Activated T-cell treated with anti-CD3 and anti-CD28 coated beads, Interleukin-2, amount 50 U/mL, for 4 hours (primary cell): ENCODE measurements at places on chromosomes 5 and 9. TPM values are rescaled to one million over a fixed set of nuclear protein-coding genes. Genes with fewer than 3 reads are reported as not detected.

GRCh38 chr9:38318759-38319495 lies 73.6 kb upstream of the ALDH1B1 start:
- DNase-seq, result no peak

MOB3B gene
- total RNA-seq, result 0.57 TPM

DNA sequence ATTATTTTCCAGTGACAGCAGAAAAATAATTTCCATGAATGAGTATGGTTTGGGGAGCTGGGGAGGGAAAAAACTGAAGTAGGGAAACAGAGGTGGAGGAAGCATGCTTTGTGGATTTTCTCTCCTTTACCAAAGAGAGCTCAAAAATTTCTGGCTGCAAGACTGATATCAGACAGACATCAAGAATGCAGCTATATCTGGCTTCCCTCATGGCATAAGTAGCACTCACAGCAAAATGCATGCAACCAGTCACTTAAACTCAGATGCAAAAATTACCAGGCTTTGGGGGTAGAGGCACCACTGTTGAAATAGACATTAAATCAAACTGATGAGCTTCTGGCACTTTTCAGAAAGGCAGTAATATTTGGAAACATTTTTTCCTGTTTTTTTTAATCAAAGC lies 196.9 kb downstream of the TSSK1B start:
- DNase-seq, result no peak

DNA sequence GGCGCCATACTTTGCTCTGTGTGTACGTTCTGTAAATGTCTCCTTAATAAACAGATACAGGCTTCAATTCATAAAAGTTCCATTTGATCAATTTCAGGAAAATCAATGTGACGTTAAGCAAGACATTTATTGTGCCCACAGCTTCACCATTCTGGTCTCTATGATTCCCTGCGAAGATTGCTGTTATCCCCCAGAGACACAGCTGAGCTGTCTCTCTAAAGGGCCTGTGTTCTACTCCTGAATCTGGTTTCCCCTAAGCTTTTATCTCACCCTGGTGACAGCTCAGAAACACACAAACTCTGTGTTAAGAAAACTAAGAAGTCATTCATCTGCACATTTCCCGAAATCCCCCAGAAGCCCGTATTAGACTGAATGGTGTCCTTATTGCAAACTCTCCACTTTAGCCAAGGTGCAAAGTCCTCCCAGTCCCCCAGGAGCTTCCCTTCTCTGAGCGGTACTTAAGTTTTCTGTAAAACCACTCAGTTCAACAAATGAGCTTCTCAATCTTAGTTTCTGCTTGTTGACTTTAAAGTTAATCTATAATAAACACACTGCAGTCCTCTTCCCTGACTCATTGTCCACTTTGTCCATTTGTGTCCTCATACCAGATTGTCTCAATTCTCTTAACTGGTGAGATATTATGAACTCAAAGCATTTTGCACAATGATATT lies 1.4 kb upstream of the C5orf15 start:
- no peak for DNase-seq

GRCh38 chr5:106757672-106758071 lies 913.1 kb downstream of the EFNA5 start:
- no peak for DNase-seq

GRCh38 chr5:68593211-68593671 lies 377.7 kb downstream of the PIK3R1 start:
- no peak for DNase-seq

DNA sequence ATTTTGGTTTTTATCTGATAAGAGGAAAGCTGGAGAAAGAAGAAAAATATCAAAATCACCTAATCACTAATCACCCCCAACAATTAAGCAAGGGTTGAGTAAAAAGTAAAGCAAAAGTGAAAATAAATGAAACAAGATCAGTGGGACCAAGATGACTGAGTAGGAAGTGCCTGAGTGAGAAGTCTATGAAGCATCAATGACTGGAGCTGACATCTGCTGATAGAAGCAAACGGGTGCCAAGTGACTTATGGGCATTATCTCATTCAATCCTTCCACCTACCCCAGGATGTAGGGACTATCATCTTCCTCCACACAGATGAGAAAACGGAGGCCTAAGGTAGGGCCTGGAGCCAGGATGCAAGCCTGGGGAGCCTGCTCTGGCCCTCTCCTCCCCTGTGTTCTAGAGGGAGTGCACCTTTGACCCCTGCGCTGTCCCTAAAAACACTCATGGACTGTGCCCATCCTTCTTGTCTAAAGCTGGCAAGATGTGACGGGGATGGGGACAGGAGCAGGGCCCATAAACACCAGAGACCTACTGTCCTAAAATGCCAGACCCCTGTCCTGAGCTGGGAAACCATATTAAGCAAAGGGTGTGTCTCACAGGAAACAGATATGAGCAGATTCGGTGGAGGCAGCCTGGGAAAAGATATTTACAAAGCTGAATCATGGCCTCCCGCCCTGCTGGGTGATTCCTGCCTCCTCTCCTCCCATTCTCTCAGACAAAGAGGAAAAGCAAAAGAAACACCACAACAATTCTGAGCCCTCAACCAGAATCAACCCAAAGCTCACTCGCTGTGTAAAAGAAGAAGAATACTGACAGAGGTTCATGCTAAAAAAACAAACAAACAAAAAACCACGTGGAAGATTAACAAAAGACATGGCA lies 116.0 kb downstream of the AUH start:
- DNase-seq, result no peak

DNA sequence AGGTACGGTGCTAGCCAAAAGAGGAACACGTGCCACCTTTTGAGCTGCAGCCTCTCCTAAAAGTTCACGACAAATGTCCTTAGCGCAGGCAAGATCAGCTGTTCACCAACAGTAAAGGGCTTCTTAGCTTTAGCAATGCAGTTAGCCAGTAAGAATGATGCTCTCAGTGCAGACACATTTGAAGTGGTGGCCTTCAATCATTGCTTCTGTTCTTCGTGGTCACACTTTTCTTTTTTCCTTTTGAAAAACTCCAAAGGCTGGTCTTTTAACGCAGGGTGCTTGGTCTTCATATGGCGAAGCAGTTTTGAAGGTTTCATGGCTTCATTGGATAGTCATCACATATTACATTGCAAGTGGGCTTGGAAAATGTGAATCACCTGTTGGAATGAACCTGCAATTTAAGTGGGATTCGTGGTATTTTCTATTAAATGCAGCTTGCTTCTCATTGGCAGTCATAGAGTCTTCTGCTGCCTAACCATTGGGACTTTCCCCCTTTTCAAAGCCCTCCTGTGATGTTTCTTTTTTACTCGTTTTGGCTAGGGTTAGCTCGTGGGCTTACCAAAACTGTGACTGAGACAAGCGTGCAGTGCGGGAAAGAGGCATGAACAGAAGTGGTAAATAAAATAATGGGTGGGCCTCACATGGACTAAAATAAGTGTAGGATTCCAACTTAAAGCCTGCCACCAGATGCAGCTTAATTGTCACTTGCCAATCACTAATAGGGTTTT lies 100.9 kb downstream of the MRPL36 start:
- DNase-seq, result no peak

DNA sequence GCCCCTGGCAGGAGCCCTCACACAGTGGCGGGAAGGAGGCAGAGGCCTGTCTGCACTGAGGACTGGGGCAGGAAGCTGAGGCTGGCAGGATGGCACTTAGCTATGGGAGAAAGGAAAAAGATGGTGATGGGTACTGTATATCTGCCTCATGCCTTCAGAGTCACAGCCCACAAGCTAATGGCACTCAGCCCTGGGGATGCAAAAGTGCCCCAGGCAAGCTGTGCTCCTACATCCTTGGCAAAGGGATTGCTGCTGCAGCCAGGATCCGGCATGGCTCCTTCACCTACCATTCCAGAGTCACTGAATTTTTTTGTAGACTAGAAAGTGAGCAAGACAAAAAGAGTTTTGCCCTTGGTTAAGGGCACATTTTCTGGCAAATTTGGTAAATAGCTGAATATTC lies 8.7 kb downstream of the ACSL6 start:
- no peak for DNase-seq

FBN2 gene
- 0.26 TPM for total RNA-seq

DMRT3 gene
- total RNA-seq, result not detected

GRCh38 chr5:398475-399295 lies 44.3 kb upstream of the EXOC3 start:
- DNase-seq, result no peak

- no peak for DNase-seq
Observed at GRCh38 chr5:166499447-166500240, 1791.8 kb upstream of the WWC1 start.

HCN1 gene
- total RNA-seq, result not detected

DNA sequence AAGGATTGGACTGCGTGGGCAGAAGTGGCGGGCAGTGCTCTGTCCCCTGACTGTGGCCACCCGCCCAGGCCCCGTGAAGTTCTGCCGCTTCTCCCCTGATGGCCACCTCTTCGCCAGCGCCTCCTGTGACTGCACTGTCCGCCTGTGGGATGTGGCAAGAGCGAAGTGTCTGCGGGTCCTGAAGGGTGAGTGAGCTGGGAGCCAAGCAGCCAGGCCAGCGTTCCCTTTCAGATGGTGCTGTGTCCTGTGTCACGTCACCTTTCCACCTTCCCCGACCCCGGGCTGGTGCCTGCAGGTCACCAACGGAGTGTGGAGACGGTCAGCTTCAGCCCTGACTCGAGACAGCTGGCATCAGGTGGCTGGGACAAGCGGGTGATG lies 2.3 kb downstream of the WDR38 start:
- DNase-seq, result no peak

PHPT1 gene
- 112 TPM for total RNA-seq

DNA sequence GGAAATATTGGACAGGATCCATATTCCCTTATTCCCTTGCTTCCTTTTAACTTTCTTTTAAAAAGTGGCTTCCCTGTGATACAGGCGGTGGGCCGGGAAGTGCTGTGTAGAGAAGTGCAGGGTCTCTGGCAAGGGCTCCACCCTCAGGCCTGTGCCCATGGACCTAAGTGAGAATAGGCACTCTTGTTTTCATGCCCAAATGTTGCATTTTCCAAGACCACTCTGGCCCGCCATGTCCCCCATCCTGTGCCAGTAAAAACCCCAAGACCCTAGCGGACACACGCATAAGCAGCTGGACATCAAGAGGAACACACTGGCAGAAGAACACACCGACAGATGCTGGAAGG lies 193.4 kb downstream of the FBXL7 start:
- DNase-seq, result no peak

GRCh38 chr5:73812962-73813588 lies 187.1 kb downstream of the ARHGEF28 start:
- DNase-seq, result no peak

DNA sequence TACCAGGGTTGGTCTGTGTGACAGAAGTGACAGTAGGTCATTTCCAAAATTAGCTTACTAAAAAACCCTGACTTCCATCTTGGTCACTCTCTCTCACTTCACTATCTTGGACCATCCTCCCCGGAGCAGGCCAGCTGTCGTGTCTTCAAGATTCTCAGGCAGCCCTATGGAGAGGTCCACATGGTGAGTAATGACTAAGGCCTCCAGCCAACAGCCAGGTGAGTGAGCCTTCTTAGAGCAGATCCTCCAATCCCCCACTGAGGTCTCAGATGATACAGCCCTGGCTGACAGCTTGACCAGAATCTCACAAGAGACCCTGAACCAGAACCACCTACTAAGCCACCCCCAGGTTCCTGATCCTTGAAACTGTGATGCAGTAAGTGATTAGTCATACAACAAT lies 92.0 kb downstream of the DCP2 start:
- DNase-seq, result no peak

CDKN2B-AS1 gene
- total RNA-seq, result 0.60 TPM

DNA sequence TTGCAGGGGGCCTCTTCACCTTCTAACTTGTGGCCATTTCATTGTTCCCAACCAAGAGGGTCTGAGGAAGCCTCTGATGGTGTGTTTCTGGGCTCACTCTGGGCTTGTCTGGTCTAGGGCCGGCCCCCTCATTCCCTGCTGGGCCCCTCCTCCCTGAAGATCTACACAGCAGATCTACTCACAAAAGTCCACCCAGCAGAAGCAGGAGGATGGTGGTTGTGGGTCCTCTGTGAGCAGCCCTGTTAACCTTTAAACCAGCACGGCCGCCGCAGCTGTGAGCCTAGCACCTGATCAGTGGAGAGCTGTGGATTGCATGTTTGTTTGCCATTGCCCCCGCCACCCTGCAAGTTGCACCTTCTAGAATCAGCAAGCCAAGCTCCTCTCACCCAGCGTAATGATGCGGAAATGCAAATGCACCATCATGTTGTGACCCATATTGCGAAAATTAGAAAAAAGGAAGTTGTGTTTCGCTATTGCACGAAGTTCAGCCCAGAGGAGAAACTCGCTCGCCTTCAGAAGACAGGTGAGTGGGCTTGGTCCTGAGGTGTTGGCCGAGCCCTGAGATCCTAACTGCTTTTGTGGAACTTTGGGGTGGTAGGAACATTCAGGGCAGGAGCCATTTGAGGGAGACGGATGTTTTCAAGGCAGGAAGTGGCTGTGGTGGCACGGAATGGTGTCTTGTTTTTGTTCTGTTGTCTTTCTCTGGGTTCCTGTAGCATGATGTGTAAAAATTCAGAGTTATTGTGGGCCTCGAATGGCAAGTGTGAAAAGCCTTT lies 16.7 kb downstream of the FGD3 start:
- peak; percentile 52 for DNase-seq

GRCh38 chr5:74310386-74310785 lies 330.1 kb downstream of the ENC1 start:
- no peak for DNase-seq

RNF130 gene
- 18.4 TPM for total RNA-seq

ELP1 gene
- total RNA-seq, result 30.1 TPM

GRCh38 chr9:129464972-129465833 lies 155.7 kb downstream of the C9orf50 start:
- no peak for DNase-seq

- DNase-seq, result peak; percentile 52
Observed at GRCh38 chr9:128689820-128690683, 1.0 kb downstream of the SET start.

DNA sequence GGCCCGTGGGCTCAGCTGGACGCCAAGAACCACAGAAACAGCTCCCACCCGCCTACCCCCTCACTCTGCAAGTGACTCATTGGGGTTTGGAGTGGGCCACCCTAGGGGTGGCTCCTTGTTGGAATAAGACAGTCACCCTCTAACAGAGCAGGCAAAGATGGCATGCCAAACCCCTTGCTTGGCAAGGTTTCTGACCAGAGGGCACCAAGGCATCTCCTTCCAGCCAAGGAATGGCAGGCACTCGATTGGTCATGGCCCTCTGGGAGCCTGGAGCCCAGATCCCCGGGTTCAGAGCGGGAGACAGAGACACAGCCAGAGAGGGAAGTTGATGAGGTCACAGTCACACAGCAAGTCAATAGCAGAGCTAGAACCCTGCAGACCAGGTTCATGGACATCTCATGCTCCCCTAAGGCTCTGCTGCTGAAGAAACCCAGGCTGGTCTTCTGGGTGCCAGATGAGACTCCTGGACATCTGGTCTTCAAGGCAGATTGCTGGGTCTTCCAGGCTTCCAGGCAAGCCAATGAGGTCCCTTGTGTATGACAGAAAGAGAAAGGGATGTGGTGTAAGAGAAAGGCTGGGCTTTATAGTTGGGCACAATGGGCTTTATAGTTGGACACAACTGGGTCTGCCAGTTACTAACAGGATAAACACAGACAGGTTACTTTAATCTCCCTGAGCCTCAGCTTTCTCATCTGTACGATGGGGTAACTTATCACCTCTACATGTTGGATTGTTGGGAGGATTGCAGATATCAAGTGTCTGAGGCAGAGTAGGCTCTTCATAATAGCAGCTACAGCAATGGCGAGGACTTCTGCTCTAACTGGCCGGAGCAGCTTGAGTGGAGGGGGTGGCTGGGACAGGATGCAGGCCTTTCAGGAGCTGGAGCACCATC lies 23.3 kb upstream of the KIF12 start:
- no peak for DNase-seq

- no peak for DNase-seq
Observed at GRCh38 chr5:81751836-81752643, 1.1 kb upstream of the SSBP2 start.

GRCh38 chr5:133554279-133554678 lies 58.1 kb downstream of the FSTL4 start:
- DNase-seq, result no peak
